ENCODE measurements at places on chromosomes 6 and 20.

DNA sequence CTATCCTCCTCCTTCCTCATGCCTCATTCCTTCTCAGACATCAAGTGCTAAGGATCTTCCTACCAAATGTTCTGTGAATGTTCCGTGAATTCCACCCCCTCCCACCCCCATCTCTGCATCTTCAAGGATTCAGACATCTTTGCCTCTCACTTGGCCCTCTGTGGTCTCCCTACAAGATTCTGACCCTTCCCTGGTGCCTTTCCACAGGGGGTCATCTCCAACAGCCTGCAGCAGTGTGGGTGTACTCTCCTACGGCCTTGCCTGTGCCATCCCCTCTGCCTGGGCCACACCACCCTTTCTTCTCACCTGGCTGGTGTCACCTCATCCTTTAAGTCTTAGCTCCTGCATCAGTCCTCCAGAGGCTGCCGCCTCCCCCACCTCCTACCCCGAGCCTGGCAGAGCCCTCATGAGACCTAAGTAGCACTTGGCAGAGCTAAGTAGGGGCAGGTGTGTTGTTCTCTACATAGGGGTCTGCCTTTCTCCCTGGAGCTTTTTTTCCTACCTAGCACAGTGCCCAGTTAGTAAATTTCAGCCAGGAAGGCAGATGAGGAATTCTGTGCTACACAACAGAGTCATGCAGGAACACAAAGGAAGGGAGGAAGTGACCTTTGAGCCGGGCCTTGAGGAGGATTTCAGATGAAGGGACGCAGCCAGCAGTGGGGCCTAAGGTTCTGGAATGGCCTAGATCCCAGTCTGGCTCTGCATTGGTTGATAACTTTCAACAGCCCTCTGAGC is 43.1 kb downstream of the TM9SF4 start:
- DNase-seq, result no peak

DNA sequence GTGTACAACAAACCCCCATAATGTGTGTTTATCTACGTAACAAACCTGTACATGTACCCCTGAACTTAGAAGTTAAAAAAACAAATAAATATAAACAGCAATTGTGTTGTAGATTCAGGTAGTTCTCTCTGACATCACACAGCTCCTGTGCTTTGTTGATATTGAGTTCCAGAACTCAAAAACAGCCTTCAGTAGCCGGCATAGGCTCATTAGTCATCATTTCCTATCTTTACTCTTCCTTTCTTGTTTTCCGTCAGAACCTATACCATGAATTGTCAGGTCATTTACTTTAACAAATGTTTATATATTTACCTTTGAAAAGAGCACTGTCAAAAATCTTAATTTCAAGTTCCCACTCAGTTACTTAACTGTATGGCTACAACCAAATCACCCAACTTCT is 88.8 kb downstream of the ADTRP start:
- DNase-seq, result no peak

DNA sequence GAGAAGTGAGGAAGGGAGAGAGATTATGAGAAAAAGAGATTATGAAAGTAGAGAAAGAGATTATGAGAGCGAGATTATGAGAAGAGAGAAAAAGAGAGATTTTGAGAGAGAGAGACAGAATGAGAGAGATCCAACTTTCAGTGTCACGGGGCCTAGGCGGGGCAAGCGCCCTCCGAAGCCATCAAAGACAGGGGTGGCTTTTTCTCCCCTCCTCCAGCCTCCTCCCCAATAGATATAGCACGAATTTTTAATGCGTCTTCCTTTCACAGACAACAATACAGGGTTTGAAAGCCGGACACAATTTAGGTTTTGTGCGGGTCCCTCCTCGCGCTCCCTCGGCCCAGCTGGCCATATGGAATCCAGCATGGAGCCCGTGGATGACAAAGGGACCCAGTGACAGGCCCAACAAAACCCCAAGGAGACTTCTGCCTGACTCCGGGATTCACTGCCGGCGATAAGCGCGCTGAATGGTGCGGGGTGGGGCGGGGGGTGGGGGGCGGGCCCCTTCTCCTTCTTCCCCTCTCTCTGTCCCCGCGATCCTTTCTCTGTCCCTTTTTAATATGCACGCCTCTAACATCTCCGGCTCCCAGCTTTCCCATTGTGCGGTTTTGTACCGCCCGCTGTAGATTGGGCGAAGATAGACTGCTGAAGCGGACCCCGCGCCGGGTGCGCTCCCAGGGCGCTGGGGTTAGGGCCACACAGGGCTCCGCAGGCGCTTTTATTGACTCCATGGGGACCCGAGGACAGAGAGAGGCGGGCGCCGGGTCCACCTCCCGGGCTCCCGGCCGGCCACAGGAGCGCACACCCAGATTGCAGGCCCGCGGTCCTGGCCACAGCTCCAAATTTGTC is 5.4 kb downstream of the NKX2-2 start:
- DNase-seq, result peak; percentile 79

- no peak for DNase-seq
Measured at GRCh38 chr6:134111062-134111677, 58.7 kb upstream of the SLC2A12 start.

DNA sequence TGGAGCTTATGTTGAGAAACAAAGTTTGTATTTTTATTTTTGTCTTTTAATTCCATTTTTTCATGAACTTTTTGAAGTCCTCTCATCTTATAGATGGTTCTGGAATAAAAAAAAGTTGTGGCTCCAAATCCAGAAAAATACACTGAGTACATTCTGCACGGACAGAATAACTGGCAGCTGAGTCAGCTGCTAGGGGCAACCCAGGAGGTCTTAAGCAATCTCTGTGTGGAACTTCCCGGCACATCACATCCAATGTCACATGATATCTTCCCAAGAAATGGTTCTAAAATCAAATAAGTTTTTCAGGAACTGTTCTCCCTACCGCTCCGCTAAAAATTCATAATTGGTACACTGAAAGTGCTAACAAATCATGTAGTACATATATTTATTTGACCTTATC is 29.8 kb downstream of the SLC13A3 start:
- DNase-seq, result no peak

GRCh38 chr6:43307451-43308100 is 1.1 kb downstream of the CRIP3 start:
- DNase-seq, result no peak

- DNase-seq, result no peak
Measured at GRCh38 chr20:42095221-42095620, 477.0 kb upstream of the CHD6 start.

DNA sequence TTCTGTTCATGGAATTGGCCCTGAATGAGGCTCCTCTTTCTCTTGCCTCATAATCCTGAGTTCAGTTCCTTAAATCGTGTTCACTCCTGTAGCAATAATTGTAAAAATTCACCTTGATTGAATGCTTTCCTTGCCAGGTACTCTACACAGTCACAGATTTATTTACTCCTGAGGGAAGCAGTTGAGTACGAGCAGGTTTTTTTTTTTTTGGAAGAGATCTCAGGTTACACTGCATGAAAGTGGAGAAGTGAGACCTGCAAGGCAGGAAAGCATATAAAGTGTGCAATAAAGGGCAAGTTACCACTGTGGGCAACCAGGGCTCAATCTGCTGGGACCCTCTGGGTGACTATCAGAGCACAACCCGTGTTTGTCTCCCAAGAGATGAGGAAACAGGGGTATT is 93.0 kb upstream of the DOK5 start:
- DNase-seq, result no peak

DNA sequence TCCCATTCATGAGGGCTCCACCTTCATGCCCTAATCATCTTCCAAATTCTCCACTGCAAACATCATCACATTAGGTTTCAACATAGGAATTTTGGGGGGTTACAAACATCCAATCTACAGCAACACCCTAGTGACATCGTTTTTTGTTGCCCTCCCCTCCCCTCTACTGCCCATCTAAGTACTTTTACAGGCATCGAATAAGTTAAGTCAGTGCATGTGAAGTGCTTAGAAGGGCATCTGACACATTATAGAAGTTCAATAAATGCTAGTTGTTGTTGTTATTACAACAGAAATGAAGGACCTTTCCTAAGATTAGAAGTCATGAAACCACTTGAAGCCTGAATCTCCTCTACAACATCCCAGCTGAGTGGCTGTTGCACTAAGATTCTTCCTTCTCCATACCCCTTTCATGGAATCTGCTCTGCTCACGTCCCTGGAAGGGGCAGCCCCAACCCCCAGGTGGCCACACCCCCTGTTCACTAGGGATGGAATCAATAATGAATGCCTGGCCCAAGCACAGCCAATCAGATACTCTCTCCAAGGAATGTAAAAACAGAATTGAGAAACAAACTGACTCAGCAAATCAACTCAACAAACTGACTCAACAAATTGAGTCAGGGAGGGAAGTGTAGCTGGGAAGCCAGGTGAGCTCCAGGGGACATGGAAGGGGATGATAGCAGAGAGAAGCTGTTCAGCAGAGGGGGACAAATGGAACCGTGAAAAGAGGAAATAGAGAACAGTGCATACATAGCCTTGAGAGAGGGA is 3.9 kb upstream of the LRP11 start:
- no peak for DNase-seq

- DNase-seq, result no peak
Measured at GRCh38 chr6:18240230-18240629, 24.1 kb downstream of the DEK start.

DNA sequence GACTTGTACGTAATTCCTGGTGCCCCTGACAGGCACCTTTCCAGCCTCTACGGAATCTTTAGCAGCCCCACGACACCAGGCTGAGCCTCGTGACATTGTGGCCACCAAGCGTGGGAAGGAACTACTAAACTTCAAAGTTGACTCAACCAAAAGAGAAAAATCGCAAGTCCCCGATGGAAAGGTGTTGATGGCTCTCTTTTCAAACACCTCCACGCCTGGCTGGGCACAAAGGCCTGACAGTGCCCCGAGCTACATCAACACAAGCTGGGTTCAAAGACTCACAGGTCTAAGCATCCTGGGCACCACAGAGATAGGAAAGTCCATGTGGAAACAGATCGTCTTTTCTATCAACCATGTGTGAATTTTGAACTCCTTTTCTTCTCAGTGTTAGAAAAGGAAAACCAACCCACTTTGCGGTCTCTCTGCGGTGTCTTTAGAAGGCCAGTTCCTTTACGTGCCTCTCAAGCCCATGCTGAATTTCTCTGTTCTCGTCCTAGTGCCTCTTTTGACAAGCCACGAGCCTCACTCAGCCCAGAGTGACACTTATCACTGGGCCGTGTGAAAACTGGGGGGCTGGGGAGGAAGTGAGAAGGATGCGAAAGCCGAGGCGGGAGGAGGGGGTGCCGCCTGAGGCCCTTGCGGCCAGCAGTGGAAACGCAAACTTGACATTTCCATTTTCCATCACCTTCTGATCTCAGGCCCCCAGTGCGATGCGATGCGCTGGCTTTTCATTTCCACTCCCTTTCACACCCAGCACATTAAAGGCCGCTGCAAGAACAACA is 59.4 kb downstream of the GFOD1 start:
- no peak for DNase-seq

DNA sequence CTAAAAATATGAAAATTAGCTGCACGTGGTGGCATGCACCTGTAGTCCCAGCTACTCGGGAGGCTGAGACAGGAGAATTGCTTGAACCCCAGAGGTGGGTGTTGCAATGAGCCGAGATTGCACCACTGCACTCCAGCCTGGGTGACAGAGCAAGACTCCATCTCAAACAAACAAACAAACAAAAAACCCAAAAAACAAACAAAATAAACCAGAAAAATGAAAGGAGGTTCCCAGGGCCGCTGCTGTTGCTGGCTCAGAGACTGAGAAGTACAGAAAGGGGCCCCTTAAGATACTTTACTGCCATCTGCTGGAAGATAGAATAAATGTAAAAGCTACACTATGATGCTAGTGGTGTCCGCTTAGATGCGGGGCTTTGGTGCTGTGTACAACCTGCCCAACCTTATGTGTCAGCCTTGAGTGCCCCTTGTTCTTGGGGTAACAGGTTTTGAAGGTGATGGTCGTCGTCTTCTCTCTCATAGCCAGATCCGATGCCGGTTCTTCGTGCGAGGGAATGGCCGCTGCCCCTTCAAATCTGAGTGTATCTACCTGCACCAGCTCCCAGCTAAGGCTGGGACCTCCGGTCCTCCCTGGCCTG is 2.8 kb upstream of the FANCE start:
- DNase-seq, result peak; percentile 38

GRCh38 chr6:138309695-138310094 is 68.0 kb upstream of the SMIM28 start:
- no peak for DNase-seq

GRCh38 chr6:53529324-53530036 is 15.4 kb downstream of the GCLC start:
- no peak for DNase-seq

DNA sequence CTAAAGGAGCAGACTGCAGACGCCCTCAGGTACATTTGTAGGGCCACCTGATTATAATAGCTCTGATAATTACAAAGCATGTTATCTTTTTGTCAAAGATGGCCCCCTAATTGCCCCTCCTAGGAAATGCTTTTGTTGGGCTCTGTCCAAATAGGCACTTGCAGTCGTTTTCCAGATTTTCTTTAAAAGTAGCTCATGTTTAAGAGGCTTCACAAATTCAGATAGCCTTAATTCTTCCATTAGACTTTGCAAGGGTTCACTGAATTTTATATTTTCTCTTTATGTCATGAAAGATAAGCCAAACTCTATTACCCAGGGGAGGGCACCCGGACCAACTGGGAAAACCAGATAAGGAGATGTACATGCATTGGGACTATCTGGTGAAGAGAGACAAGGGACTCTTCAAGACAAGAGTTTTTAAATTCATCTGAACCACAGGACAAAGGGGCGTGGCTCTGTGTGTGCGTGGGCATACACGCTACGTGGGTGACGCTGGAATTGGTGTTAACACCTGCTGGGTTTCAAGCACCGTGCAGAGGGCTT is 95.6 kb downstream of the TOX2 start:
- no peak for DNase-seq

DNA sequence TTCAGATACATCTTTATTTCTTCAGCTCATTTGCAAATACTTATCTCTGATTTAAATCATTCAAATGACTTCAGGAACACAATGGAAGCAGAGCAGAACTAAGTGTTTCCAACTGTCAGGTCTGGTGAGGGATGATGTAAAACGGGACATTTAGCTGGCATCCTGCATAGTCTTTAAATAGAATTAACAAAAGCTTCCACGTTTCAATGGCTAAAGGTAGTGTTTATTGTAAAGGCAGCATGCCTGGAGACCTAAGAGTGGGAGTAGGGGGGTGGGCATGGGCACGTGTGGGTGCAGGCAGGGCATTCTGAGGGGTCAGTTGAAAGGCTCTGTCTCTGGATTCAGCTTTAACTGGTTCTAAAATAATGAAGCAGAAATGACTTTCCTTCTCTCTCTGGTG is 174.9 kb downstream of the PLCB1 start:
- DNase-seq, result no peak

DNA sequence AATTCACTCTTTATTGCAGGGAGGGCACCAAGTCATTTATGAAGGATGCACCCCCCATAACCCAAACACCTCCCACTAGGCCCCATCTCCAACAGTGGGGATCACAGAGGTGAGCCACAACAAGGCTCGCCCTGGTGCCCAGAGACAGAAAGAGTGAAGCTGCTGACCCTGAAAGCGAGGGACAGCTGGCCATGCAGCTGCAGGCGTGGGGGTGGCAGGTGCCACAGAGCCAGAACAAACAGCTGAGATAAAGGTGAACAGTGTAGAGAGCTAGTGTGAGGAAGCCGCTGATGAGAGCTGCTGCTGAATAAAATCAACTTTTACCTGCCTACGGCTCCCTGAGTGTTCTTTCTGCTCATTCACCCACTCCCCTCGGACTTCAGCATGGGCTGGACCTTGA is 18.8 kb upstream of the RGS17 start:
- no peak for DNase-seq

- no peak for DNase-seq
Measured at GRCh38 chr6:47141171-47141570, 99.0 kb upstream of the ADGRF1 start.

Data from amygdala (tissue), 56 donors.